Activated CD8-positive, alpha-beta T cell treated with anti-CD3 and anti-CD28 coated beads, Interleukin-2, amount 10 ng/mL, durations not matched to agents 7 days and 5 days (primary cell): ENCODE measurements at places on chromosomes 6 and 20. TPM values are rescaled to one million over a fixed set of nuclear protein-coding genes. Genes with fewer than 3 reads are reported as not detected.

- no peaks in the 10 kb centered on the region for H3K36me3 ChIP-seq
- no peak overlapping the region for H3K4me3 ChIP-seq
- H3K27me3 ChIP-seq, result no peaks in the 10 kb centered on the region
- peaks cover 8% of the 10 kb centered on the region for H3K4me1 ChIP-seq
These were observed 139.3 kb downstream of the PDSS2 start for GRCh38 chr6:107319906-107320530.

DNA sequence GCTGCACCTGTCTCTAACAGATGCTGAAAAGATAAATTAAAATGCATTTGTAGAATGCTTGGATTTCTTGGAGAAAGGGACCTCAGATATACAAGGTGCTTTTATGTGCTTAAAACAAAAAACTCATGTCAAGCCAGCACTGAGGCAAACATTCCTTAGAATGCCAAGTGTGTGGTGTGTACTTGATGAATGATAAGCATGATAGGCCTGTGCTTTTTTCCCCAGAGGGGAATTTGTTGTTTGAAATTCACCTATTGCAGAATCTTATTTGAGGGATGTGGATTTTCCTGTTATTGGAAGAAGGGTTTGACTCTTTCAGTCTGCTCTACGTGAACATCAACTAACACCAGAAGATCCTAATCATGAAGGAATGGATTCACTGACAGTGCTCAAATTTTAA lies 28.8 kb downstream of the TTI1 start:
- H3K4me3 ChIP-seq, result no peak overlapping the region
- DNase-seq, result no peak
- no peaks in the 10 kb centered on the region for H3K27me3 ChIP-seq
- peaks cover 1% of the 10 kb centered on the region for H3K4me1 ChIP-seq
- peaks cover 49% of the 10 kb centered on the region for H3K36me3 ChIP-seq
- no peak overlapping the region for H3K27ac ChIP-seq

DDX43 gene
- 1.2 TPM for total RNA-seq

GRCh38 chr20:3134151-3134550 lies 25.5 kb downstream of the FASTKD5 start:
- no peaks in the 10 kb centered on the region for H3K4me1 ChIP-seq
- DNase-seq, result no peak
- H3K27ac ChIP-seq, result no peak overlapping the region

GRCh38 chr6:159122453-159122852 lies 46.7 kb upstream of the FNDC1 start:
- H3K4me3 ChIP-seq, result no peak overlapping the region
- no peak for DNase-seq
- no peak overlapping the region for H3K27ac ChIP-seq
- no peaks in the 10 kb centered on the region for H3K36me3 ChIP-seq
- H3K4me1 ChIP-seq, result peaks cover 9% of the 10 kb centered on the region

GRCh38 chr20:3753098-3753497 lies 14.5 kb downstream of the ADISSP start:
- H3K36me3 ChIP-seq, result peaks cover 10% of the 10 kb centered on the region
- DNase-seq, result peak; percentile 72
- peaks cover 4% of the 10 kb centered on the region for H3K4me1 ChIP-seq
- H3K27ac ChIP-seq, result no peak overlapping the region
- no peak overlapping the region for H3K4me3 ChIP-seq

GRCh38 chr6:100186552-100186951 lies 192.5 kb upstream of the MCHR2 start:
- H3K4me3 ChIP-seq, result no peak overlapping the region
- DNase-seq, result no peak
- H3K4me1 ChIP-seq, result no peaks in the 10 kb centered on the region
- peaks cover 2% of the 10 kb centered on the region for H3K27me3 ChIP-seq
- H3K27ac ChIP-seq, result no peak overlapping the region
- H3K36me3 ChIP-seq, result no peaks in the 10 kb centered on the region

TP53TG5 gene
- not detected for total RNA-seq

GRCh38 chr20:46062621-46063020 lies 27.1 kb downstream of the NCOA5 start:
- H3K4me3 ChIP-seq, result no peak overlapping the region
- H3K4me1 ChIP-seq, result peaks cover 43% of the 10 kb centered on the region
- no peak overlapping the region for H3K27ac ChIP-seq
- DNase-seq, result no peak

DNA sequence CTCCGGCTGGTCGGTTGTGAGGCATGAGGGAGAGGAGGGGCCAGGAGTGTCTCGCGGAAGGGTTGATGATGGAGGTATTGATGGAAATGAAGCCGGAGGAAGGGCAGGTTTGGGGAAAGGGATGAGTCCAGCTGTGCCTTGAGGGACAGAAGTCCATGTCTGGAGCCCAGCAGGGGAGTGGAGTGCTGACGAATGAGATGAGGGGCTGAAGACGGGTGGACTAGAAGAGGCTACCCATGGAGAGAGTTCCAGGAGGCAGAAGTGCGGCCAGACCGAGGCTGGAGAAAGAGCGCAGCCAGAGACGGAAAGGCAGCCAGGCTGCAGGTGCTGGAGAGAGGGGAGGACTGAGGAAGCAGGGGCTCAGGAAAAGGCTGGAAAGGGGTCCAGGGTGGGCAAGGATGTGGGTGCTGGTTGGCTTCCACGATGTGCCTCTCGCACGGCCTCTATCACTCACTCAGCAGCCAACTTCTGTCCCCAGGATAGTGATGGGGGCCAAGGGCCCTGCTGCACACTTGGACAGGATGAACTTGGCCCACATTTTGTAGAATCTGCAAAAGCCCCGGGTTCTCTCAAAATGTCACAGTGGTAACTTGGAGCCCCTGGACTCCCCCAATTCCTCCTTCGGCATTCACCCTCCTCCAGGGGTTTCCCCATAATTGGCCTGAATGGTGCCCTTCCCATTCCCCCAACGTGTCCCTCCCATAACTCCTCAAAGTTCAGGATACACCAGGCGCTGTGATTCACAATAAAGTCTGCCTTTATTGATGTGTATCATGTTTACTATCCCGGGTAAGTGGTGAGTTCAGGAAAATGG lies 627 bp upstream of the EIF6 start:
- peak overlapping the region; percentile 85 for H3K4me3 ChIP-seq
- peak overlapping the region; percentile 89 for H3K27ac ChIP-seq
- peaks cover 31% of the 10 kb centered on the region for H3K4me1 ChIP-seq
- peaks cover 15% of the 10 kb centered on the region for H3K36me3 ChIP-seq
- H3K27me3 ChIP-seq, result no peaks in the 10 kb centered on the region

- peak overlapping the region; percentile 83 for H3K4me3 ChIP-seq
- peak; percentile 60 for DNase-seq
These were observed 17.5 kb upstream of the ZSCAN9 start for GRCh38 chr6:28207510-28208110.

WASF1 gene
- total RNA-seq, result 0.50 TPM

ITPR3 gene
- 57.8 TPM for total RNA-seq

- DNase-seq, result no peak
- H3K27me3 ChIP-seq, result no peaks in the 10 kb centered on the region
- H3K27ac ChIP-seq, result no peak overlapping the region
- no peak overlapping the region for H3K4me3 ChIP-seq
These were observed 4.3 kb downstream of the KCNQ5 start for GRCh38 chr6:72626126-72626525.

GRCh38 chr6:69647726-69648125 lies 149.1 kb downstream of the LMBRD1 start:
- DNase-seq, result no peak
- peaks cover 15% of the 10 kb centered on the region for H3K27me3 ChIP-seq
- H3K27ac ChIP-seq, result no peak overlapping the region
- no peak overlapping the region for H3K4me3 ChIP-seq
- H3K36me3 ChIP-seq, result no peaks in the 10 kb centered on the region

GRCh38 chr6:130758813-130759212 lies 68.4 kb upstream of the SMLR1 start:
- peaks cover 10% of the 10 kb centered on the region for H3K27me3 ChIP-seq
- H3K4me1 ChIP-seq, result peaks cover 23% of the 10 kb centered on the region
- peak; percentile 42 for DNase-seq

DNA sequence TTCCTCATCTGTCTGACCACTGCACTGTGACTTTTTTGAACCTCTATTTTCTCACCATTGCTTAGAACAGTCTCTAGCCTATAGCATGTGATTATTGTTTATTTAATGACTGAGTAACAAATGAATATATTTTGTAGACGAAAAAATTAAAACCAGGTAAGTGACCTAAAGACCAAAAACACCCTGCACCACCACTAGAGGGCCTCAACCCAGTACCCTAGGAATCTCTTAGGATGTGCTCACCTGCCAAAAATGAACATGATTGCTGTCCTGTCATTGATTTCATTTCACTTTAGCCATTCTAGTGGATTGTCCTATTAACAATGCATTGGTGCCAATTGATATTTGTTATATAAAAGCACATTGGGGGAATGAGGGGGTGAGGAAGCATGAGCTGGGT lies 199.1 kb downstream of the COL9A1 start:
- DNase-seq, result no peak
- H3K4me3 ChIP-seq, result no peak overlapping the region
- H3K36me3 ChIP-seq, result no peaks in the 10 kb centered on the region
- no peaks in the 10 kb centered on the region for H3K4me1 ChIP-seq

DNA sequence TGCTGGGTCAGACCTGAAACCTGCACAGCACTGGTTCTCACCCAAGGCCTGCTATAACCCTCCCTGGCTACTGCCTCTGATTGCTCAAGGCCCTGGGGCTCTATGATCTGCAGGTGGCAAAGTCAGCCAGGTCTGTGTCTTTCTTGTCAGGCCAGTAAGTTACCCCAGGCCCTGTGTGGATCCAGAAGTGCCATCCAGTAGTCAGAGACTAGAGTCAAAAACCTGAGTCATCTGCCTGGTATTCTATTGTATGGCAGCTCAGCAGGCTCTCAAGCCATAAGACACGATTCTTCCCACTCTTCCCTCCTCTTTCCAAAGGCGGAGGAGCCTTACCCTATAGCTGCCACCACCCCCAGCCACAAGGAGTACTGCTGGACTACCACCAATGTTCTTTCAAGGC lies 593.0 kb downstream of the FRK start:
- DNase-seq, result no peak
- no peaks in the 10 kb centered on the region for H3K36me3 ChIP-seq
- no peaks in the 10 kb centered on the region for H3K4me1 ChIP-seq
- H3K4me3 ChIP-seq, result no peak overlapping the region

GRCh38 chr20:17617868-17618672 lies 48.2 kb downstream of the DSTN start:
- DNase-seq, result no peak
- no peaks in the 10 kb centered on the region for H3K27me3 ChIP-seq
- H3K4me3 ChIP-seq, result no peak overlapping the region

GRCh38 chr20:43458422-43458924 lies 777 bp downstream of the SRSF6 start:
- peaks cover 41% of the 10 kb centered on the region for H3K36me3 ChIP-seq
- H3K27ac ChIP-seq, result peak overlapping the region; percentile 99
- peak overlapping the region; percentile 92 for H3K4me3 ChIP-seq
- H3K4me1 ChIP-seq, result peaks cover 37% of the 10 kb centered on the region
- DNase-seq, result no peak
- peaks cover 8% of the 10 kb centered on the region for H3K27me3 ChIP-seq

GRCh38 chr20:63136296-63136695 lies 79.6 kb downstream of the YTHDF1 start:
- H3K27ac ChIP-seq, result no peak overlapping the region
- no peaks in the 10 kb centered on the region for H3K27me3 ChIP-seq
- no peaks in the 10 kb centered on the region for H3K4me1 ChIP-seq
- DNase-seq, result no peak

- peaks cover 2% of the 10 kb centered on the region for H3K27me3 ChIP-seq
- no peak overlapping the region for H3K27ac ChIP-seq
- H3K4me1 ChIP-seq, result peaks cover 34% of the 10 kb centered on the region
- peaks cover 4% of the 10 kb centered on the region for H3K36me3 ChIP-seq
- no peak for DNase-seq
These were observed 34.4 kb upstream of the ARHGAP18 start for GRCh38 chr6:129744201-129744879.

JPH2 gene
- total RNA-seq, result 0.10 TPM

- peaks cover 43% of the 10 kb centered on the region for H3K27me3 ChIP-seq
- H3K4me1 ChIP-seq, result peaks cover 41% of the 10 kb centered on the region
- no peak for DNase-seq
- H3K36me3 ChIP-seq, result no peaks in the 10 kb centered on the region
- no peak overlapping the region for H3K27ac ChIP-seq
These were observed 103.2 kb upstream of the FOXP4 start for GRCh38 chr6:41442800-41443501.

DNA sequence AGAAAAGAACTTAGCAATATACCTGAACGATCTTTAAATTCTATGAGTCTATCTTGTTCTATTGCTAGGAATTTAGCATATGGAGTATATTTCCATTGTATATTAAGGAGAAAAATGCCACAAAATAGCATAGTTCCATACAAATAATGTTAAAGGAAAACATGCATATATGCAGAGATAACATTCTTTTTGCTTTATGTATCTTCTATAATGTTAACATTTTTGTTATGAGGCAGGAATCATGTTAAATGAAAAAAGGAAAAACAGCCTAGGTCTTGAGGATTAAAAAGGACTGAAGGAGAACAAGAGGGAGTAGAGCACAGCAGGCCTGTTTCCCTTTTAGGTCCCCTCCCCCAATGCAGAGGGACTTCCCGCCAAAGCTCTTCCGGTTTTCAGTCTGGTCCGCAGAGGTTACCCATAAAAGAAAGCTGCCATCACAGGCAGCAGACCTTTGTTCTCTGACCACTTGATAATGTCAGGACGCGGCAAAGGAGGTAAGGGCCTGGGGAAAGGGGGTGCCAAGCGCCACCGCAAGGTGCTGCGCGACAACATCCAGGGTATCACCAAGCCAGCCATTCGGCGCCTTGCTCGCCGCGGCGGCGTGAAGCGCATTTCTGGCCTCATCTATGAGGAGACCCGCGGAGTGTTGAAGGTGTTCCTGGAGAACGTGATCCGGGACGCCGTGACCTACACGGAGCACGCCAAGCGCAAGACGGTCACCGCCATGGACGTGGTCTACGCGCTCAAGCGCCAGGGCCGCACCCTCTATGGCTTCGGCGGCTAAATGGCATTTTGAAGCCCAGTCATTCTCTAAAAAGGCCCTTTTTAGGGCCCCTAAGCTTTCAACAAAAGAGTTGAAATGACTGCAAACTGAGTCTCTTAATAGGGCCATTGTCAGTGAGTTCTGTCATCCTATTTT lies 108.4 kb upstream of the PRSS16 start:
- H3K4me3 ChIP-seq, result peak overlapping the region; percentile 95
- peaks cover 71% of the 10 kb centered on the region for H3K4me1 ChIP-seq
- peaks cover 41% of the 10 kb centered on the region for H3K36me3 ChIP-seq
- H3K27ac ChIP-seq, result peak overlapping the region; percentile 98

DNA sequence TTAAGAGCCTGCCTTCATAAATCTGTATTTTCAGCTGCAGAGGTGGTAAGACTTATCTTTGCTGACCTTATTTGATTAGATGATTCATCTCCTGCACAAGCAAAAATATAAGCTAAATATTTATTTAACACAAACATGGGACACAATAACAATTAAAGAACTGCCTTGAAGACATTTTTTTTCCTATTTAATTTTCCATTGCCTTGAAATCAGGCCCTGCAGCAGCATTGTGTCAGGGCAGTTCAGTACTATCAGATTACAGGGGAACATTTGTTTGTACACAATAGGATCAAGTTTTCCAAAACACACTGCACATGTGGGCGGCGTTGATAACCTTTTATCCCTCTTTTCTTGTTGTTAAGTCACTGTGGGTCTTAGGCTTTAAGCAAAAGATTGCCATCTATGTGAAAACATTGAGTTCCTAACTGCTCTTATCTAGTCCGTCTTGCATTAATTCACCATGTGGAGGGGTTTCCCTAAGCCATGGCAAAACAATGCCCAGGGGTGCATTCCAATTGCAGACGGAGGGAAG lies 7.4 kb downstream of the ADGRF5 start:
- no peaks in the 10 kb centered on the region for H3K4me1 ChIP-seq
- no peaks in the 10 kb centered on the region for H3K36me3 ChIP-seq
- no peak for DNase-seq
- no peak overlapping the region for H3K27ac ChIP-seq
- H3K27me3 ChIP-seq, result no peaks in the 10 kb centered on the region
